Dermis blood vessel endothelial cell (primary cell): ENCODE measurements at places on chromosomes 7 and 10.
A peak's percentile ranks its signal among the peaks of the same experiment; 100 is the strongest.

DNA sequence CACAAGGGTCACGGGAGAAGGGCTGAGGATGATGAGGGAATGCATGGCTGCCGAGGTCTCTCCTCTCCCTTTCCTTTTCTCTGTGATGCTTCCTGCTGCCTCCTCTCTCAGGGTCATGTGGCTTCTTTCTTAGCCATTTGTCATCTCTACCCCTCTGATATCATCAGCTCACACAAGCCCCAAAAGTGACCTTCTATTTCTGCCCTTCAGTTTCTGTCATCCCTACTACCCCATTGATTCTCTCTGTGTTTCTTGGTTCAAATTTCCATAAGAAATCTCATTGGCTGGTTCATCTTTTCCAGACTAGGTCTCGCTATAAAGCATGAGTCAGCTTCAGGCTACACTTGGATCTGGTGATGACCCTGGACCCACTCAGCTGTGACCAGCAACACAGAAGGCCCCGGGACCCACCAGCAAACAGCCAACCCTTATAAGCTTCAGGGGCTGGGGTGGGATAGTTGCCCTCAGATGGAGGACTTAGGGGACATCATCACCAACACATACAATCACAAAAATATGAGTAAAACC lies 284.3 kb downstream of the SKAP2 start:
- no peak for DNase-seq

GRCh38 chr7:7808156-7808555 lies 89.7 kb upstream of the RPA3 start:
- DNase-seq, result no peak

DNA sequence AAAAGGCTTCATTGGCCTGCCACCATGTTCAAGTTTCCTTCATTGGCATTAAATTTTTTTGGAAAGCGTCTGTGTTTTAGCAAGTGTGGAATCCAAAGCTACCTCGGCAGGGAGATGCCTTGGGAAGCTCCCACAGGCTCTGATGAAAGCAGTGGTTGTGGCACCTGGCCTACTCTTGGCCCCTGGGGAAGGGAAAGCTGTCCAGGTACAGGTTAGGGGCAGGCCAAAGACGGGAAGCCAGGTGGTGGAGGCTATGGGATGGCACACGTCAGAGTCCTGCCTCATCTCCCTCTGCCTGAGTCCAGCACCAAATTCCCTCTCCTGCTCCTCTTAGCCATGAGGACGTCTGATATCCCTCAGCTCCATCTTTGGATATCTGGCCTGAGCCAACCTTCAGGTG lies 49.7 kb downstream of the C10orf120 start:
- DNase-seq, result no peak

DNA sequence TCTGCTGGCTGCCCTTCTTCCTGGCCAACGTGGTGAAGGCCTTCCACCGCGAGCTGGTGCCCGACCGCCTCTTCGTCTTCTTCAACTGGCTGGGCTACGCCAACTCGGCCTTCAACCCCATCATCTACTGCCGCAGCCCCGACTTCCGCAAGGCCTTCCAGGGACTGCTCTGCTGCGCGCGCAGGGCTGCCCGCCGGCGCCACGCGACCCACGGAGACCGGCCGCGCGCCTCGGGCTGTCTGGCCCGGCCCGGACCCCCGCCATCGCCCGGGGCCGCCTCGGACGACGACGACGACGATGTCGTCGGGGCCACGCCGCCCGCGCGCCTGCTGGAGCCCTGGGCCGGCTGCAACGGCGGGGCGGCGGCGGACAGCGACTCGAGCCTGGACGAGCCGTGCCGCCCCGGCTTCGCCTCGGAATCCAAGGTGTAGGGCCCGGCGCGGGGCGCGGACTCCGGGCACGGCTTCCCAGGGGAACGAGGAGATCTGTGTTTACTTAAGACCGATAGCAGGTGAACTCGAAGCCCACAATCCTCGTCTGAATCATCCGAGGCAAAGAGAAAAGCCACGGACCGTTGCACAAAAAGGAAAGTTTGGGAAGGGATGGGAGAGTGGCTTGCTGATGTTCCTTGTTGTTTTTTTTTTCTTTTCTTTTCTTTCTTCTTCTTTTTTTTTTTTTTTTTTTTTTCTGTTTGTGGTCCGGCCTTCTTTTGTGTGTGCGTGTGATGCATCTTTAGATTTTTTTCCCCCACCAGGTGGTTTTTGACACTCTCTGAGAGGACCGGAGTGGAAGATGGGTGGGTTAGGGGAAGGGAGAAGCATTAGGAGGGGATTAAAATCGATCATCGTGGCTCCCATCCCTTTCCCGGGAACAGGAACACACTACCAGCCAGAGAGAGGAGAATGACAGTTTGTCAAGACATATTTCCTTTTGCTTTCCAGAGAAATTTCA lies 1.7 kb downstream of the ADRB1 start:
- DNase-seq, result peak; percentile 68

DNA sequence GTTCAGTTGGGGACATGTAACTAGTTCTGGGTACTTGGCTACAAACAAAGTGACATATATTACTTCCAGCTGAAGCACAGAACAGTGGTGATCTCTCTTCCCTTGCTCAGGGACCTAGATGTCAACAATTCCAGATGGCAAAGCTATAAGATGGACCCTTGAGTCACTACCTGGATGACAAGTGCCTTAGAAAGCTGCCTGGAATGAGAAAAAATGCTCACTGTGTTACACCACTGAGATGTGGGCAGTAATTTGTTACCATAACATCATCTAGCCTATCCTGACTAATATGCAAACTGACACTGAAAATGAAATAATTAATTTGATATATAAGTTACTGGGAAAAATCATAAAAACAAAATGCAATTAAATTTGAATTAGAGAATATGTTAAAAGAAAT lies 16.4 kb upstream of the CTTNBP2 start:
- DNase-seq, result no peak

GRCh38 chr10:11962176-11962575 lies 80.4 kb downstream of the UPF2 start:
- DNase-seq, result no peak

DNA sequence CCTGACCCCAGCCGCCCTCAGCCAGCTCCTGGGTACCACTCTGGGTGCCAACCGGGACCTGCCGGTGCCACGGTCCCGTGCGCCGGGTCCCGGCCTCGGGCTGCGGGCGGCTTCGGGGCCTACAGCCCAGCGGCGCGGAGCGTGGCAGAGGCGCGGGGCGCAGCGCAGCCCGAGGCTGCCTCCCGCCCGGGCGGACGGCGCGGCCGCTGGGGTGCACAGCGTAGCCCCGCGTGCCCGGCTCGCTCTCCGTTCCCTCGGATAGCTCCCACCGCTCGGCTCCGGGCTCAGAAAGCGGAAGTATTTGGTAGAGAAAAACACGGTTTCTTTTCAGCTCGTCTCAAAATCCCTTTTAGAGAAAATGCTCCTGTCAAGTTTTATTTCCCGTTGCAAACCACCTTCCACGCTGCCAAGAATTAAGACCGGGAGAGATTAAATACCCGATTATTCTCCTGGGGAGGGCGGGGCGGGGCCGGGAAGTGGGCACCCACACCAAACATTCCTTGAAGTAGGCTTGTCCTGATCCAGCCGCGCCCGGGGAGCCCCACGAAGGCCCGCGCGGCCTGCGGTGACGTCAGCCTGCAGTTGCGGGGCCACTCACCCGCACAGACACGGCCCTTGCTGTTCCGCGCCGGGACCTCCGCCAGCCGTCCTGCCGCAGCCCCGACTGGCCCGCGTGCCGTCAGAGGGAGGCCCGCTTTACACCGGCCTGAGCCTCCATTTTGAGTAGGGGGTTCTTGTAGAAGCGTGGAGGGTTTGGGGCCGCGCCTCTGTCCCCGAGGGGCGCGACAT lies 7.2 kb downstream of the HOXA13 start:
- DNase-seq, result no peak

GRCh38 chr10:102452672-102453340 lies 1.5 kb upstream of the C10orf95 start:
- peak; percentile 49 for DNase-seq

DNA sequence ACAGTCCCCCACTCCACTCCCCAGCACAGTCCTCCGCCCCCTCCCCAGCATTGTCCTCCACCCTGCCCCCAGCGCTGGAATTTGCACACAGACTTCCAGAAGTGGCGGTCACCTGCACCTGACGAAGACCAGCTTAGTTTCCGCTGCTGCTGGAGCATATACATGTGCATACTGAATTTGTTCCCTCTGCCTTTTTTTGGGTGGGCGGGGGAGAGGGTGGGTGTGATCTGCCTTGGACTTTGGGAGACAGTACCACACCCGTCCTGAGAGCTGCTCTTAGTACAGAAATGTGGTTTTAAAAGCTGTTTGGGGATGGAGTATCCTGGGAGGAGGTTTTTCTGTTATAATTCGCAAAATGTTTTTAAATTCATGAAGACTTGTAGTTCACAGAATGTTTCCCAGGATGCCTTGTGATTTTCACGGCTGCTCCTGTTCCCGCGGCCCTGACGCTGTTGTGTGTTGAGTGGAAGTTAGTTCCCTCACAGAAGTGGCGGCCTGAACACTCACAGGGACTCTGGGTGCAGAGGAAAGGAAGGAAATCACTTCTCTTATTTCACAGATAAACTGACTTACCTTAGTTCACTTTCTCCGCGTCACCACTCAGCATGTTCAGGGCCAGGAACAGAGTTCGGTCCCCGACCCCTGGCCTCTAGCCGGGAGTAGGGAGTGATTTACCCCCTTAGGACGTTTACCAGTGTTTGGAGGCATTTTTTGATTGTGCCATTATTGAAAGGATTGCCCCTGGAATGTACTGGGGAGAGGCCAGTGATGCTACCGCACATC lies 18.6 kb downstream of the PFKP start:
- DNase-seq, result peak; percentile 25

DNA sequence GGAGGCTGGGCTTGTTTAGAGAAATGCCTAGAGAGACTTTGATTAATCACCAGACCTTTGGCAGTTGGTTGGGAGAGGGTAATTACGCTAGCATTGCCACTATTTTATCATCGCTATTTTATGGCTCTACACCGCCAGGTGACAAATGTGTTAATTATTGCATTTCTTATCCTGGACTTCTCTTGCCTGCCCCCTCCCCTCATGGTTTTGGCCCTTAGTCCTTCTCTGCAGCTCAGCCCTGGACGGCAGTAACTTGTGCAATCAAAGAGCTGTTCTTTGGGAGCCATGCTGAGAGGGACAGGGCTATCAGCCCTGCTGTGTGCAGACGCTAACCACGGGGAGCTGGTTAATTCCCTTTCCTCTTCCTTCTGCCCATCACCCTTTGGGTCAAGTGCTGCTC lies 585.0 kb downstream of the AUTS2 start:
- no peak for DNase-seq

- DNase-seq, result no peak
These were observed 12.3 kb upstream of the CTBP2 start for GRCh38 chr10:125172694-125173093.

GRCh38 chr10:45421221-45422097 lies 47.4 kb downstream of the ALOX5 start:
- DNase-seq, result no peak

- no peak for DNase-seq
These were observed 51.6 kb upstream of the AQP1 start for GRCh38 chr7:30859940-30860496.

GRCh38 chr7:134593530-134594392 lies 44.9 kb downstream of the AKR1B15 start:
- DNase-seq, result peak; percentile 91

GRCh38 chr10:32377458-32378259 lies 30.7 kb upstream of the EPC1 start:
- DNase-seq, result peak; percentile 66

GRCh38 chr7:116801092-116801710 lies 61.2 kb upstream of the CAPZA2 start:
- DNase-seq, result no peak

- DNase-seq, result no peak
These were observed 138.7 kb downstream of the ZNF365 start for GRCh38 chr10:62512732-62513475.

DNA sequence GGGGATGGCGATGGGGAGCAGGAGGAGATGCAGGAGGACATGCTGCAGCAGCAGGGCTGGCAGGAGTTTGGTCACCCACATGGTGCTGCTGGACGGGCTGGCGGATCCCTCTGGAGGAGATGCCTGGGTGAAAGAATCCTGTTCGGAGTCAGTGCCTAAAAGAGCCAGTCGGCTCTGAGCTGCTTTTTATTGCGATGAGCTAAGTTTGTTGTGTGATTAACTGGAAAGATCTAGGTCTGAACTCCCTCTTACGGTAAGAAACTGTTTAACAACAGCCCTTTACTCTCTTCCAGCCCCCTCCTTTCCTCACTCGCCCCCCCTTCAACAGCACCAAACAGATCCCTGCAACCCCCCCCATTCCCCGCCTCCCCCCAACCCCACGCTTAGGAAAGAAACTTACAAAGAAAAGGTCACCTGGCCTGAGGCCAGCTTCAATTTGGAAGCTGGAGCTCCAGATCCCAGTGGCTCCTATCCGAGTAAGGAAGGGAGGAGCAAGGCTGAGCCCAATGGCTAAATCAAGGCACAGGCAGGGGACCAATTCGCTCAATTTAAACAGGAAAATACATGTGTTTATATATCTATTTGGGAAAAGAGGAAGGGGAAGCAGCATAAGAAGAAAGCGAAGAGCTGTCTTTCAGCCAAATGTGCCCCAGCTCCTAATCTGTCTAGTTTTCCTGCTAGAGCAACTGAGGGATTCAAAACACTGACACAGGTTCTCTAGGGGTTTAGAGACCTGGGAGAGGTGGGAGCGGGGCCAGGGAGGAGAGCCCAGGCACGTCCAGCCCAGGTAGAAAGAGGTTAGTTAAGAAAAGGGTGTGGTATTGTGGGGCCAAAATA lies at the start of gene HGF:
Gene HGF, minus strand, starts transcription at position 157 of the 837 bp plus-strand sequence. Its CDS starts 76 bp downstream, at position 81.
- peak; percentile 74 for DNase-seq

- no peak for DNase-seq
These were observed 3.2 kb downstream of the CDH23 start for GRCh38 chr10:71399946-71400345.

GRCh38 chr10:119416855-119417254 lies 125.7 kb downstream of the RGS10 start:
- DNase-seq, result peak; percentile 83

DNA sequence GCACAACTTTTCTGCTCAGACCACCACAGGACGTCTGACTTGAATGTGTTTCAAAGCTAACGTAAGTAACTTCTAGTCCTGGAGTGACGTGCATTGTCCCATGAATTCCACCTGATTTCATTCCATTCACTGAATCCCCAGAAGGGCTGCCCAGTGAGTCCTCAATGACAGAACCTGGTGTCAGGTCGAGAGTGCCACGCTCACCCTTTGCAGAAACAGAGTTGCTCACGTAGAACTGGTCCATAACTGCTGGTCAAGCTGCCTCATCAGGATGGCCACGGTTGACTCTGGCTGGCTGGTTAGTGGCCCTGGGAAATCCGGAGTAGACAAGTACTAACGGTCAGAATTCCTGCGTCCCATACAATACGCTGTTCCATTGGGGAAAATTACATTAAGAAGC lies 50.6 kb upstream of the UBE3C start:
- DNase-seq, result no peak

- no peak for DNase-seq
These were observed 47.1 kb downstream of the HIBADH start for GRCh38 chr7:27615420-27616185.

GRCh38 chr10:30538086-30538485 lies 91.5 kb downstream of the LYZL2 start:
- DNase-seq, result peak; percentile 26

- DNase-seq, result no peak
These were observed 114.6 kb downstream of the CYTH3 start for GRCh38 chr7:6157685-6158423.

- DNase-seq, result no peak
These were observed 76.2 kb upstream of the APBB1IP start for GRCh38 chr10:26361971-26362370.

- DNase-seq, result no peak
These were observed 13.7 kb upstream of the DNTT start for GRCh38 chr10:96290368-96291133.
